ENCODE measurements at places on chromosomes 3 and 15.

DNA sequence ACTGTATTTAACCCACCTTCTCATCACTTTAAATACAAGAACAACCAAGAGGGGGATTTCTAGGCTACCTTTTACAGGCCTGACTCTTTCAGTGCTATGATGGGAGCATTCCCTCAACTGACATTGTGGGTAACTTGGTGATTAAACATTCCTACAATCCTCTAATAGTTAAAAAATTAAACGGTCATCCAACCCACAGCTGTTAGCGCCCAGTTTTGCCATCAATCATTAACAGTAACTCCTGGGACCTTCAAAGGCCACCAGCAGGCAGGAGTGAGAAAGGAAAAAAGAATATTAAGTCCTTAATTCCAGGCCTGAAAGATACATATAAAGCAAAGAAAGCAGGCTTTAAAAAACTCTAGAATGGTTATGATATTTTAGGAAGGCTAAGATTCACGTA, 512.1 kb downstream of the MAGI1 start:
- no peak for DNase-seq

DNA sequence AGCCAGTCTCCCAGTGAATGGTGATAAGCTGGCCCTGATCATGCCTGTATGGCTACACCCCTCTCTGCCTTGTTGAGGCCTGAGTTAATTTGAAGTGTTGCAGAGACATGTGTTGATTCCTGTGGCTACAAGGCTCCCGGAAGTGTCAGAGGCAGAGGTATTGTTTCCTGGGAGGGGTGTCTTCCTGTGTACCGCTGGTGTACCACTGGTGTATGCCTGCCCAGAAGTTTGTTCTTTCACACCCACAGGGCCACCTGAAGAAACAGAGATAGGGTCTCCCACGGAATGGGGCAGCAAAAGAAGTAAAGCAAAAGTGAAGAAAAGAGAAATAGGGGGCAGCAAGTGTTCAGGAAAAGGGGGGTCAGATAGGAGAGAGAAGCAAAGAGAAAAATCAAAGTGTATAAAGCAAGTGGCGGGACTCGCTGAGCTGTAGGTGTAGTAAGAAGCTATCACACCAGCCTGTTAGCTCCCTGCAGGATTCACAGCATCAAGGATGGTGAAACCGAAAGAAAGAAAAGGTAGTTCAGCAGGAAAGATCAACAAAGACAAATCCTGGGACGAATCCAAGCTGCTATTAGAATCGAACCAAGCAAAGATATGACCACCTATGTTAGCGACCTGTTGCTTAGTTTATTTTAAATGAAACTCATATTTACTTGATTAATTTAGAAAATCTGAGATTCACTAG, 36.6 kb upstream of the CD47 start:
- DNase-seq = no peak

DNA sequence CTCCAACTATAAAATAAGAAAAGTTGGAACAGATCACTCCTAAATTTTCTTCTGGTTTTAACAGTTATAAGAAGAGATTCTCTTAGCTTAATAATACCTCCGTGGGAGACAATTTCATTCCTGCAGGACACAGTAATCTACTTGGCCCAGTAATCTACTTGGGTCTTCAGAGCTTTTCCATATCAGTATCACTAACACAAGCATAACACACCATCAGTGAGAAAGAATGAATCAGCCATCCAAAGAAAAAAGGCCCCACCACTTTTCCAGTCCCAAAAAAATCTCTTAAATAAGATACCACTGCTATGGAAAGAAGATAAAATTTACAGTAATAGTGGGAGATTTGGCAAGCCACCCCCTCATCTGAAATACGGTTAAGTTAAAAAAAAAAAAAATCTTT, 20.2 kb downstream of the SIN3A start:
- no peak for DNase-seq

DNA sequence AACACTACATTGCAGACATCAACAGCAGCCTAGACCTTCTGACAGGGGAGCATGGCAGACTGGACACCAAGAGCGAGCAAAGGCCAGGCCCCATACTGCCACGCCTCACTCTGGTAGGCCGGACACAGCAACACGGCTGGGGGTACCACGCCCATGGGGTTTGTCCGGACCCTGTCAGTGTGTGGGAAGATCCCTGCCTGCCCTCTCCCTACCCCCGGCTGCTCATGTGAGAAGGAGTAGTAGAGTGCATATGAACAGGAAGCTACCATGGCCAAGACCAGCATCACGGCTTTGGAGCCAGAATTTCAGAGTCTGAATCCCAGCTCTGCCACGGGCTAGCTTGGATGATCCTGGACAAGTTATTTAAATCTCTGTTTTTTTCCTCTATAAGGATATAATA, 27.9 kb downstream of the ALDH1L1 start:
- no peak for DNase-seq

- no peak for DNase-seq
These were observed 142.5 kb downstream of the FILIP1L start for GRCh38 chr3:99971761-99972160.

DNA sequence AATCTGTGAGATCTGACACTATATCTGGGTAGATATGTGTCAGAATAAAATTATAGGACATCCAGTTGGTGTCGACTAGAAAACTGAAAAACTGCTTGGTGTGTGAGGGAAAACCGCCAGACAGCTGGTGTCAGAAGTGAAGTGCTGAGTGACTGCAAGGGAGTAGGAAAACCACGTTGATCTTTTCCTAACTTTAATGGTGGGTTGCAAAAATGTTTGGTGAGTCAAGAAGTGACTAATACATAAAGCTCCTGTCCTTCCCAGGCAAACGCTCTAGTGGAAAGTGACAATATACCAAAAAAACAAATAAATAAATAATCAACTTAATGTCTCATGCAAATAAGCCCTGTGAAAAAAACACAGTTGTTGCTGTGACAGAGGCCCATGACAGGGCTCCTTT, 7.3 kb upstream of the CD96 start:
- DNase-seq = no peak

- DNase-seq = no peak
These were observed 533 bp upstream of the SMAD3 start for GRCh38 chr15:67064607-67065530.

DNA sequence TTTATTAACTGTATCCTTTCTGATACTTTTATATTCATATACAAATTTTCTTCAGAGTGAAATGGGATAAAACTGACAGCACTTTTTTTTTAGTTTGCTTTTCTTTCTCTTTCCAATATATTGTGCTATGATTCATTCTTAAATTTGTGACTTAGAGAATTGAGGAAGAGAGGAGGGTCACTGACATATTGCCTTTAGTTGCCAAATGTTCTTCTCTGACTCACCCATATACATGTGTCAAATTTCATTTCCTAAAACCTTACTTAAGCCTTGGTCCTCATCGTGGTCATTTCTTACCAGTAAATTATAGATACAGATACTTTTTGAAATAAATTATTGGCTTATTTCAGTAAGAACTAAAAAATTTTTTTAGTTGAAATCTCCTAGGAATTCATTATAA, 53.9 kb downstream of the CLASP2 start:
- DNase-seq = no peak

DNA sequence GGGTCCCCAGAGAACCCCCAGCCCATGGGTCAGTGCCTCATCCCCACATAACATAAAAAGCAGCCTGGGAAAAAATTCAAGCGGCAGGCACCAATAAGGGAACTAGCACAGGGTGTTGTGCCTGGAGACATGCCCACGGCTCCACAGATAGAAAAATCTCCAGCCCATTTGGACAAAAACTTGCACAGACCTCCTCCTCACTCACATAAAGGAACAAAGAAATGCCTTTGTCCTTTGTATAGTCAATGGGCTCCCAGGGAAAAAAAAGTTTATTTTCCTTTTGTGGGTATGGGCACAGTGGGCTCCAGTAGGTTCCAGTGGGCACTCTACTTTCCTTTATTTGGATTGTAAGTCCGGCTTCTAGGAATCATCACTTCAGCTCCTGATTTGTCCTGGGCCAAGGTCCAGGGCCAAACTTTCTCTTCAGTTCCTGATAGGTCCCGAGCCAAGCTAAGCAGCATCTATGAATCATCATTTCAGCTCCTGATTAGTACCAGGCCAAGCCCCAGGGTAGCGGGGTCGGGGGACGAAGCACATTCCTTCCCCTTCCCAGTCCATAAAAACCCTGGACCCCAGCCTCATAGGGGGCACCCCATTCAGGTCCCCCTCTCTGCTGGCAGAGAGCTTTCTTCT, 1.6 kb upstream of the DNAH12 start:
- DNase-seq = no peak
